ENCODE measurements at places on chromosomes 1 and 21.
A peak's percentile ranks its signal among the peaks of the same experiment; 100 is the strongest.

DNA sequence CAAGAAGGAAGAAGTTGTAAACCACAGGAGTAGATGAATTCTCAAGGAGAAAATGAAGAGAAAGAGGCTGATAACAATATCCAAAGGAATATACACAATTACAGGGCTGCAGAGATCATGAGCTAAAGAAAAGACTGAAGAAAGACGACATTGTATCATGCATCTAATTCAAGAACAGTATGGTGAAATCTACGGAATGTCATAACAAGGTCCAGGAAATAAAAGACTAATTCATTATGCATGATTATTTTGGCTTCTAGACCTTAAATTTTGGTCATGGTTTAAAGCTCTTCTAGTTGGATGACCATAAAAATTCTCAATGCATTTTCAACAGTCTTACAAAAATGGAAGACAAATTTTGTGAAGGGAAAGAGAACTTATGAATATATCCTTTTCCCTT, 71.7 kb downstream of the SH3GLB1 start:
- DNase-seq, result no peak

DNA sequence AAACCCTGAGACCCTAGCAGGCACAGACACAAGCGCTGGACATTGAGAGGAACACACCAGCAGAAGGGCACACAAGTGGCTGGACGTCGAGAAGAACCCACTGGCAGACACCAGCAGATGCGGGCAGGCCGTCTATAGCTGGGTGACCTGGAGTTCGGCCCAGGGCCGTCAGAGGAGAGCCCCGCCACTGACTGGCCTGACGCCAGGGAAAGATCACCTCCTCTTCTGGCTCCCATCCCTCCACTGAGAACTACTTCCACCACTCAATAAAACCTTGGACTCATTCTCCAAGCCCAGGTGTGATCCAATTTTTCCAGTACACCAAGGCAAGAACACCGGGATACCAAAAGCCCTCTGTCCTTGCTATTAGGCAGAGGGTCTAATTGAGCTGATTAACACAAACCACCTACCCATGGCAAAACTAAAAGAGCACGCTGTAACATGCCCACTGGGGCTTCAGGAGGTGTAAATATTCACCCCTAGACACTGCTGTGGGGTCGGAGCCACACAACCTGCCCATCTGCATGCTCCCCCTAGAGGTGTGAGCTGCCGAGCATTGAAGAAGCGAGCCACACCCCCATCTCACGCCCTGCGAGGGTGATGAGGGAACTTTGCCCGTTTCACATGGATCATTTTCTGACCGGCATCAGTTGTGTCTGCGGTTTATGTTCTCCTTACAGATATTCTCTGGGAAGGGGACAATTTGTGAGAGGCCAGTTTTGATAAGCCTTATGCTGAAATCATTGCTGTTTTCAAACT, 104.8 kb downstream of the HLX start:
- DNase-seq, result no peak

DNA sequence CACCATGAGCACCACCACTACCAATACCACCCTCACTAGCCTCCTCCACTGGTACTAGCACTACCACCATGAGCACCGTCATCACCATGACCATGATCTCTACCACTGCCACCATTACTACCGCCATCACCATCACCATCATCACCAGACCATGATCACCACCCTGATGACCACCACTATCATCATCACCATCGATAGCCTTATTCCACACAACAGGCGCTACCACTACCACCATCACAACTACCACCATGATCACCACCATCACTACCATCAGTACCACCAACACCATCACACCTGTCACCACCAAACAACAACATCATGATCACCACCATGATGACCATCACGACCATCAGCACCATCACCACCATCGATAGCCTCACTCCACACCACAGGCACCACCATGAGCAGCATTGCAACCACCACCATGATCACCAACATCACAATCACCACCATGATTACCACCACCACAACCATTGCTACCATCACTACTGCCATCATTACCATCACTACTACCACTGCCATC, 56.6 kb upstream of the CASZ1 start:
- DNase-seq, result no peak

- DNase-seq, result no peak
These were observed 135.7 kb upstream of the KRTAP19-8 start for GRCh38 chr21:31173881-31174555.

- DNase-seq, result no peak
These were observed 103.2 kb upstream of the CASZ1 start for GRCh38 chr1:10899490-10900250.

DNA sequence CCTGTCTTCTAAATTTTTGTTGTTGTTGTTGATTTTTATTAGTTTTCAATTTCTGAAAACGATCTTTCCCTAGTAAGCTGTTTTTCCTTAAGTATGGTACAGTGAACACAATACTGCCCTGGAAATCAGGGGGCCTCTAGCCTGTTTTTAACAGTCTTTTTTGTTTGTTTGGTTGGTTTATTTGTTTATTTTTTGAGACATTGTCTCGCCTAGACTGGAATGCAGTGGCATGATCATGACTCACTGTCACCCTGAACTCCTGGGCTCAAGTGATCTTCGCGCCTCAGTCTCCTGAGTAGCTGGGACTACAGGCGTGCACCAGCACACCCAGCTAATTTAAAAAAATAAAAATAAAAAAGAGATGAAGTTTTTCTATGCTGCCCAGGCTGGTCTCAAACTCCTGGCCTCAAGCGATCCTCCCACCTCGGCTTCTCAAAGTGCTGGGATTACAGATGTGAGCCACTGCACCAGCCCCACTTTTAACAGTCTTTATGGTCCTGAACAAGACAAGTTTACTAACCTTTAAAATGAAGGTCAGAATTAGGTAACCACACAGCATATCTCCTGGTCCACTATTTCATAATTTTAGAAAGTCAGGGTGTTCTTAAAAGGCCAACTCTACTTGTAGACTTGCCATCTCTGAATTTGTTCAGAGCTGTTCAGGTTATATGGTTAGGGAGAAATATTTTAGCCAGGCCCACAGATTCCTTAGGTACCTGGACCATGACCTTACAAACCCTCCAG, 35.4 kb downstream of the TBCE start:
- no peak for DNase-seq

DNA sequence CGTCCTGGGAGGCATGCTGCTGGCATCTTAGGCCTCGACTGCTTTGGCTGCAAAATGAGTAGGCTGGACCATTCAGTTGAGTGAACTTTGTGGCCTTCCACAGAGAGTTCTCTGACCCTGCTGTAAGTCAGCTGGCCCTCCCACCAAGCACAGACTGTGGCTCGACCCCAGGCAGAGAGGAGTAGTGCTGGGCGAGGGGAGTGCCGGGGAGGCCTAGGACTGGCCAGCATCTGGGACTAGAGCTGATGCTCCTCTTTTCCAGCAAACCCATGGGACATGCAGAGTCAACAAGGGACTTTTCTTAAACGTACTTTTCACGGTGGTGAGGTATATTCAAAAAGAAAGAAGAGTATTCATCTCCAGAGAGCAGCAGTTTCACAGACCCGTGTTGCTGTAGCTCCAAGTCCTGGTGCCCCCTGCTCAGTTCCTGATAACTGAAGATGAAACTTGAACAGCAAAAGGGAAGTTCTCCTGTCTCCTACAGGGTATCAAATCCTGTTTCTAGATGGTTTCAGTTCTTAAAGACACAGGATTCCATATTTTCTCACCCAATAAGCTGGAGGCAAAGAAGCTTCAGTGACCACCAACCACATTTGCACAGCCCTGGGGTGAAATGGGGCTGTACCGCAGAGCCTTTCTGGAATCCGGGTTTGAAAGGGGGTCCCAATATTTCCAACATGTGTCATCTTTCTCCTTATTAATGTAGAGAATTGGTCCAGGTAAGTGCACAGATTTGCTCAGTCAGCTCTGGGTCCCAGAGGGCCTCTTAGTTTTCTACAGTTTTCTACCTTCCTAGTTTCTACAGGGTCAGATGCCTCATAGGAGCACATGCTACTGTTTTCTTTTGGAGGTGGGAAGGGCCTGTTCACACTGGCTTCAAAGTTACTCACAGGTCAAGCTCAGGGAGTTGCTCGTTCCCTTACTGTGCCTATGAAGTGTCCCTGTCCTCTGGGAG, 20.9 kb downstream of the BATF3 start:
- DNase-seq, result no peak

DNA sequence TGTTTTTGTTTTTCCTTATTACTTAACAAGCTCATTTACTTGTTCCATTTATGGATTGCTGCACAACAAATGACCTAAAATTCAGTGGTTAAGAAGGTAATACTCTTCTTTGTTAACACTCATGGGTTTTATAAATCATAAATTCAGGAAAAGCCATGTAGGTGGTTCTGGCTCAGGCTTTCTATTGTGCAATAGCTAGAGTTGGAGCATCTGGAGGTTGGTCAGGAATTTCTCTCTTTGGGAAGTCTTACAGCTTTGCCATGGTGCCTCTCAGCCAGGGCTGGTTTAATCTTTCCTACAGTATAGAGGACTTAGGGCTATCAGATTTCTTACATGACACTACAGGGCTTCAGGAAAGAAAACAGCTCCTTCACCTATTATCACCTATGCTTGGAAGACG, 1677.1 kb downstream of the KCNT2 start:
- DNase-seq, result no peak

DNA sequence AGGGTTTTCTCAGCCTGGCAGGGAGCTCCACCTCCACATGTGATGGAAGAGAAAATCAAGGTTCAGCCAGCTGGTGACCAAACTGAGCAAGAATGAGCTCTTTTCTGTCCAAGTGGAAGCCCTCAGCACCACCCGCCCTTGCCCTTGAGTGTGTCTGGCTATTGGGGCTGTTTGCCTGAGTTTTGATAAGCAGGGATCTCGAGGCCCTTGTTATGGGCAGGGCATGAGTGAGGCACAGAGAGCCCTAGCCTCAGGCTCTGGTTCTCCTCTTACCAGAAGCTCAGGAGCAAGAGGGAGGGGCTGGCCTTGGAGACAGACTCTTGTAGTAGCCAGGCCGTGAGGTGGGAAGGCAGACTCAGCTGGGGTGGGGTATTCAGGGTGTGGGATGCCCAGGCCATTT, 37.5 kb upstream of the ARF1 start:
- DNase-seq, result no peak

DNA sequence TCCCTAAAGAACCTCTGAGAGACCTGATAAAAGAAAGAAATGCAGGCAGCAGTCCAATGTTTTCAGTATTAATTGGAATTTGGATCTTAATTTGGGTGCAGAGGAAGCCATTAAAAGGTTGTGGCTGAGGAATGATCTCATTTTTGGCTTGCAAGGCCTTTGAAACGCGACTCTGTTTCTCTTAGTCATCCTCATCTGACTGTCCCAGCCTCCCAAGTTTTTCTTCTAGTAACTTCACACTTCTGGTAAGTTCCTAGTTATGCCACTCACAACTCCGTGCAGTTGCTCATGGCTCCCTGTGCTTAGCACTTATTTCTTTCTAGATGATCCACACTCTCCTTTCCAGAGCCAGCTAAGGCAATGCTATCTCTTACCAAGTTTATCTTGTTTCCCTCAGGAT, 147.4 kb upstream of the USP24 start:
- peak; percentile 19 for DNase-seq

- DNase-seq, result no peak
These were observed 29.8 kb upstream of the NLRP3 start for GRCh38 chr1:247386217-247386616.

- no peak for DNase-seq
These were observed 26.4 kb downstream of the KCNA10 start for GRCh38 chr1:110492573-110492972.

GRCh38 chr1:102799496-102799895, 308.8 kb downstream of the COL11A1 start:
- DNase-seq, result no peak

GRCh38 chr1:158414651-158415345, 11.2 kb downstream of the OR10K2 start:
- DNase-seq, result no peak

DNA sequence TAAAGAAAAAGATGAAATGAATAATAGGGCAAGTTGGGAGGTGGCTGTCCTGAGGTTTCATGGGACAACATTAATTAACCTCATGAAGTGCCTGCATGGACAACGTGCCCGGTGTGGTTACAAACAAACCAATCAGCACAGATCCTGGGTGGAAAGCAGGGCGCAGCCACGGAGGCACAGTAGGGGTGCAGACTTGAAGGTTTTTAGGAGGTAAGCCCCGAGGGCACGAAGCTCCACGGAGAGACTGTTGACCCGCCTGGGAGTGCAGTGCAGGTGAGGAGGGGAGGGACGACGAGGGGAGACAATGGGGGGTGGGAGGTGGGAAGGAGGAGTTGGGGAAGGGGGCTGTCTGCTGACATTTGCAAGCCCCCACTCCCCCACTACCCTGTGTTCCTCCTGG, 2.3 kb upstream of the RIPK4 start:
- no peak for DNase-seq

DNA sequence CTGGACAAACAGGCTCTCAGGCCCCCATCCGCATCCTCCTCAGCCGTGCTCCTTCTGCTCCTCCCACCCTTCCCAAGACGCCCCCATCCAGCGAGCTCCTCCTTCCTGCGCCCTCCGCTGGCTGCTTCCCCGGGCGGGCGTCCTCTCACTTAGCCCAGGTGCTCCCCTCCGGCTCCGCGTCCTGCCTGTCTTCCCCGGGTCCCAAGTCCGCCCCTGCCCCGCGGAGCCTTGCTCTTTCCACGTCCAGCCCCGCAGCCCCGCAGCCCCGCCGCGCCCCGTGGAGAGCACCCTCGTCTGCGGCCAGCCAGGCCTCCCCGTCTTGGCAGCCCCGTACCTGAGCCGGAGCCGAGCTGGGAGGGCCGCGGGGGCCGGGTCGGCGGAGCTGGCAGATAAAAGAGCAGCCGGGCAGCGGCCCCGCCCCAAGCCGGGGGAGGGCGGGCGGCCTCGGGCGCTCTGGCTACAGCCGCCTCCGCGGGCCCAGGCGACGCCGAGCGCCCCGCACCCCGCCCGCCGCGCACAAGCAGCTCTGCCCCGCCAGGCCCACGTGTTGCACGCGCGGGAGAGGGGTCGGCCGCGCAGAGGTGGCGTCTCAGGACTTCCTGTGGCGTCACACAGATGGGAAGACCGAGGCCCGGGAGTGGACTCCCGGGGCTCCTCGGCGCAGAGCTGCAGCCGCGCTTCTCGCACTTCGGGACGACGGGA, at the start of gene PAQR7:
Gene PAQR7, minus strand, starts transcription at position 555 of the 702 bp plus-strand sequence. CDS start 11,869 bp downstream, outside the sequence.
- no peak for DNase-seq

DNA sequence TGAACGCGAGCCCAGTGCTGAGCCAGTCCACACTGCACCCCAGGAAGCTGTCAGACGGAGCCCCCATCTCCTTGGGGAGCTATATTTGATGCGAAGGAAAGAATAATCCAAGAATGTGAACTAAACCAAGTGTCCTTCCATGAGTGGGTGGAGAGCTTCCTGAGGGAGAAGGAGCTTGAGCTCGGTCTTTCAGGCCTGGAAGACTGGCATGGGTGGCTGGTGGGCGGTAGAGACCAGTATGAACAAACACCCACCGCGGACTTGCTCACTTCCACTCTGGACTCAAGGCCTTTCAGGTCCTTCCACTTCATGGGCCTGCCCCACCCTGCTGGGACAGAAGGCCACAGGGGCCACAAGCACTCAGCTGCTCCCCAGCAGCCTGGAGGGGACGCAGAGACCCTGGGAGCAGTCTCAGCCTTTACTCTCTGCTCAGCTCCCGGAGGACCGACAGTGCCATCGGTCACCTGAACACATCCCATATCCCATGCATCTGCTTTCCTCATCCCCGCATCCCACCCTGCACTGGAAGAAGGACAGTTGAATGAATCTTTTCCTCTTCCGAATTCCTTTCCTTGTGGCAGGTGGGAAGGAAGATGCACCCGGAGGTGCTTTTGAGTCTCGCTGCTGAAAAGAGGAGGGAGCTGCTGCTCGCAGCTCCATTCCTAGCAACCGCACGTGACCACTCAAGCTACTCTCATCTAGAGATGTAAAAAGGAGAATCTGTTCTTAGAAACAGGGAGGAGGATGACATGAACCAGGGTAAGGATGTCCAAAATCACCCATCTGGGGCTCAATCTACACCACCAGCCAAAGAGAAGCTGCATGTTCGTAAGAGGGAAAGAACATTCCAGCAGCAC, 92.3 kb downstream of the PGBD5 start:
- DNase-seq, result no peak
